ENCODE measurements at places on chromosomes 16 and 17. TPM values are rescaled to one million over a fixed set of nuclear protein-coding genes. Genes with fewer than 3 reads are reported as not detected.

Gene TEKT5
- not detected for total RNA-seq

Gene PRSS36
- 31.3 TPM for total RNA-seq

Gene DUSP3
- total RNA-seq = 120 TPM

Gene TNP2
- total RNA-seq = not detected

Gene ZP2
- total RNA-seq = not detected

Gene YBX2
- total RNA-seq = 22.0 TPM

Gene MRPL28
- 58.3 TPM for total RNA-seq

Gene DCAKD
- 78.4 TPM for total RNA-seq

Data from Peyer's patch (tissue), 4 donors.